ENCODE measurements at places on chromosomes 12 and 14. TPM values are rescaled to one million over a fixed set of nuclear protein-coding genes. Genes with fewer than 3 reads are reported as not detected.

Gene FGF6
- total RNA-seq: not detected

Gene GNS
- 55.6 TPM for total RNA-seq

Gene EIF2S3B
- total RNA-seq: 0.77 TPM

Gene GPR84
- total RNA-seq: 0.15 TPM

Gene SDR9C7
- not detected for total RNA-seq

Gene ITGA5
- total RNA-seq: 241 TPM

Gene ZNF385A
- 21.2 TPM for total RNA-seq

Gene VRTN
- not detected for total RNA-seq

Gene PPHLN1
- 74.8 TPM for total RNA-seq

Gene LRRC43
- not detected for total RNA-seq

Gene RNF212B
- total RNA-seq: not detected

Gene KRT85
- total RNA-seq: 0.06 TPM

Gene TAS2R20
- 0.10 TPM for total RNA-seq

Gene MSRB3
- total RNA-seq: 18.5 TPM

Gene CLEC6A
- not detected for total RNA-seq

Gene LRP1
- total RNA-seq: 14.7 TPM

Gene ASCL1
- not detected for total RNA-seq

Gene PRB4
- total RNA-seq: not detected
